Midbrain (tissue), 1 donor: ENCODE measurements at places on chromosomes 3 and 15.

DNA sequence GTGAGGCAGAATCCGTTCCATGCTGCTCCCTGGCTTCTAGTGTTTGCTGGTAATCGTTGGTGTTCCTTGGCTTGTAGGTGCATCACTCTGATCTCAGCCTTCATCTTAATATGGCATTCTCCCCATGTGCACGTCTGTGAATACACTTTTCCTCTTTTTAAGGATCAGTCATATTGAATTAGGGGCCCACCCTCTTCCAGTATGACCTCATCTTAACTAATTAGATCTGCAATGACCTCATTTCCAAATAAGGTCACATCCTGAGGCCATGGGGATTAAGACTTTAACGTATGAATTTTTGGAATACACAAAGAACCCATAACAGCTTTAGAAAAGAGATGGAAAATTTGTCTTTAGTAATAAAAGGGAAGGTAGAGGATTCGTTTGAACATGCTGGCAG is 34.1 kb upstream of the MASP1 start:
- DNase-seq = no peak

- DNase-seq = no peak
Measured at GRCh38 chr3:150372722-150373121, 35.4 kb upstream of the TSC22D2 start.

GRCh38 chr3:23741036-23741706 is 64.6 kb upstream of the UBE2E1 start:
- DNase-seq = no peak

- DNase-seq = no peak
Measured at GRCh38 chr15:73927003-73927475, 777 bp downstream of the LOXL1 start.

DNA sequence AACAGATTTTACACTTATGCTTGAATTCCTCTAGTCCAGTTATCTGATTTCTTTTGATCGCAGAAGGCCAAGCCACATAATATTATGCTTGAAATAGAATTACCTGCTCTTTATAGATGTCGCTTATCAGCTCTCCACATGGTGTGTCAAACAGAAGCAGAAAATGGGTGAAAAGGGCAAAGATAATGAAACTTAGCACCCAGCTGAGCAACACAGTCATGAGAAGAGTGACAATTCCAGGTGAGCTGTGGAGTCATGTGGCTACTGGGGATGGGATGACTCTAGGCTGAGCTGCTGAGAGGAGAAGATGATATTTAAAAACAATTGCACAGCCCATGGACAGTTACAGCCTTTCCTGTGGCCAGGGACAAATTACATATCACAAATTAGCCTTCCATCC is 398.7 kb upstream of the PDZRN3 start:
- no peak for DNase-seq

- DNase-seq = no peak
Measured at GRCh38 chr3:29324180-29324651, 43.3 kb downstream of the RBMS3 start.

- DNase-seq = no peak
Measured at GRCh38 chr15:60526127-60526616, 47.2 kb upstream of the ICE2 start.

DNA sequence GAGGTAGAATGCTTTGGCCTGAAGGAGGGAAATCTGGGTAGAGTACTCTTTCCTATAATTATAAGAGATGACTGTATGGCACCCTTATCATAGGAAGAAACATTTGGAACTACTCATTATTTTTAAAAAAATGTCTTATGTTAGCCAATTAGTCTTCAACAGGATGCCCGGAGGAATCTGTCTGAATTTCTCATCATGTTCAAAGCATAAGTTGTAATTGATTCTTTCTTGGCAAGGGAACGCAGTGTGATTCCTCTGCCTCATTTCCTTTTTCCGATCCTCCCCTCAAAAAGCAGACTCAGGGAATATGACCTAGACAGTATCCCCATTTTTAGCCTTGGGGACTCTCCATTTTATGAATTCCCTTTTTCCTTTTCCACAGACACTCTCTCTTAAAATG is 165.1 kb downstream of the IL5RA start:
- DNase-seq = no peak

- DNase-seq = no peak
Measured at GRCh38 chr3:125587039-125587648, 8.2 kb downstream of the OSBPL11 start.

DNA sequence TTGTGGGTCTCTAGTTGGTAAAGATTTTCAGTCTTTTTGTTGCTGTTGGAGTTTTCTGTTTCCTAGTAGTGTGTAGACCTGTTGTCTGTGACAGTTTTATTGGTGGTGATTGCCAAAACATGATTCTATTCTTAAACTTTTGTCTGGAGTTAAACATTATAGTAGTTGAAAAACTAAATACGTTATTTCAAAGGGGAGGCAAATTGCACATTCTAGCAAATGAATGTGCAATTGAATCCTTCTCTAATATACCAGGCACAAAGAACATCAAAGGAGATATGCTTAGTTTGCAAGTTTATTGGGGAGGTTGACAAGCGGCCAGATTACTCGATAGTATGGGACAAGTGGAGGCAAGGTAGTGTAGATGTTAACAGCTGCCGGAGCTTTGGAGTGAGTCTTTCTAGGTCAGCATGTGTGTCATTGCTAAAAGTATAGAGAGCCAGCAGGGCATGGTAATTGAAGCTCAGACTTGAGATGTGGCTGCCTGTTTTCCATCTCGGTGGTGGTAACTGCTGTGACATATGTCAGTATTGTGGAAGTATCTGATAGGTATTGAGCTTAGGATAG is 20.6 kb downstream of the CHD2 start:
- DNase-seq = no peak

GRCh38 chr3:61789861-61790260 is 228.5 kb downstream of the PTPRG start:
- no peak for DNase-seq

DNA sequence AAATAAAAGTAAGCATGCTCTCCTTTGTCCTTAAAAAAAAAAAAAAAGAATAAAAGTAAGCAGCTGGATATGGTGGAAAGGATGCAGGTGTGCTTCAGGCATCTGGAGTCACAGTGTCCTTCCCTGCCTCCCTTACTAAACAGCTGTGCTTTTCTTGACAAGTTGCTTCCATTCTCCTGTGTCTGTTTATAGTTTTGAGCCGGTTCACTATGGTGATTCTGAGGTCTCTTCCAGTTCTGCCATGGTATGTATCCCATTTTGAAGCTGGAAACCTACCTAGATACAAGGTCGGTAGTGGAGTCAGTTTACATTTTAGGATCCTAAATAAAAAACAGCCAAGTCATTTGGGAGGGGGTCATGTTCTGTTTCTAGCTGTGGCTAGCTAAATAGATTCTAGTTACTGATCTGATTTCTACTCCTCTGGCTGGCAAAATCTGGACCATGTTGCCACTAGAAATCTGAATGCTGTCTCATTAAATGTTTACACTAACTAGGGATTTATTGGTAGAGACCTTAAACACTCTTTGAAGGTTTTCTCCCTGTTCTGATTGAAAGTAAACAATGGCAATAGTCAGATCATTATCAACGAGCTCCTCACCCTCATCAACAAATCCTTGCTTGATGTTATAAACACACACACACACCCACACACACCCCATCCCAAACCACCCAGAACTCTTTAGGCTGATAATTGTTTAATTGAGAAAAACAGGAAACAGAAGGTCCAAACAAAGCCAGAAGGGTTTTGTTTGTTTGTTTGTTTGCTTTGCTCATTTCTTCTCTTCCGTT is 7.9 kb downstream of the TNFSF10 start:
- DNase-seq = no peak

GRCh38 chr15:74955796-74956647 is 550 bp downstream of the RPP25 start:
- DNase-seq = peak; percentile 68

DNA sequence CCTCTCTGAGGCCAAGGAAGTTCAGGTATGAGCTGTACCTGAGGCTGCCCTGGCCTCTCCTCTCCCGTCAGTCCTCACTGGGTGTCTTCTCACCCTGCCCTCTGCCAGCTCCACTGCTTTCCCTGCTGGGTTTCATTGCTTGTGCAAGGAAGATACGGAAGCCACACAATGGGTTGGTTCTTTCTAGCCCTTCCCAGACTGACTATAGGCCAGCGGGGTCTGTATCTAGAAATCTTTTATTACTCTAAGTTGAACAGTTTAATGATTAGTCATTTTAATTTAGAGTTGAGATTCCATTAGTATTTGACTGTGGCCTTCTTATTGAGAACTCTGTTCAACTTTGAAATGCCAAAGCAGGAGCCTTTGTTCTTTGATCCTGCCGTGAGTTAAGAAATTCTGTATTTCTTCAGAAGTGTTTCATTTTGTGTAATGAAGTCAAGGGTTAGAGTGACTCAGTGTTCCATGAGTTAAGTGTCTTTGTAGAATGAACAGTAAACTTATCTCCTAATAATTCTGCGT is 16.2 kb downstream of the C3orf62 start:
- DNase-seq = no peak

- DNase-seq = no peak
Measured at GRCh38 chr3:119228373-119229145, 12.1 kb downstream of the B4GALT4 start.

DNA sequence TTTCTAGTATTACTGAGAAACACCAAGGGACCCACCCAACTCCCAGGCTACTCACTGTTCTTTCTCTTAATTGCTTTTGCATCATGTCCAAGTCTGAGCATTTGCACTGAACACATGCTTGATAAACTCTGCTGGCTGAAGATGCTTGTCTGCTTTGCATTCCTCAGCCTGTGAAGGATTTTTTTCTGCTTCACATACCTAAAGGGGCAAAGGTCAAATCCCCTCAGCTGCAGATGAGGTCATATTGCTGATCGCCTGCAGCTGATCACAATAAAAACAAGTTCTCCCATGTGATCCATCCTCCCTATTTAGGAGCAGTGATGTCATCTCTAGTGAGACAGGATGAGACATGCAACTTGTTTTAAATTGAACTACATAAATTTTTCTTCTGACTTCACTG is 84.6 kb upstream of the DCBLD2 start:
- no peak for DNase-seq

DNA sequence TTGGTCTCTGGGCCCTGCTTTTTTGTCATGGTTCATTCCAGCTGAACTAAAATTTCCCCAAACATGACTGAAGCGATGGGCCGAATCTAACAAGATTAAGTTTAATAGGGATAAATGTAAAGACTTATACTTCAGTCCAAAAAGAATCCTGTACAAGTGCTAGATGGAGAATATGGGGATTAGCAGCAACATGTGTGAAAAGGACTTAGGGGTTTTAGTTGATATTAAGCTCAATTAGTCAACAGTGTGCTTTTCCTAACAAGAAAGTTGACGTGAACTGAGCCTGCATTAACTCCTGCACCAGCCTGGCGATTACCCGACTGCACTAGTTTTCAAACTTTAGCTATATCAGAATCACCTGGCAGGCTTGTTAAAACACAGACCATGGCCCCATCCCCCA is 61.0 kb upstream of the BBX start:
- no peak for DNase-seq

GRCh38 chr3:2920103-2920502 is 190.1 kb downstream of the IL5RA start:
- DNase-seq = no peak

DNA sequence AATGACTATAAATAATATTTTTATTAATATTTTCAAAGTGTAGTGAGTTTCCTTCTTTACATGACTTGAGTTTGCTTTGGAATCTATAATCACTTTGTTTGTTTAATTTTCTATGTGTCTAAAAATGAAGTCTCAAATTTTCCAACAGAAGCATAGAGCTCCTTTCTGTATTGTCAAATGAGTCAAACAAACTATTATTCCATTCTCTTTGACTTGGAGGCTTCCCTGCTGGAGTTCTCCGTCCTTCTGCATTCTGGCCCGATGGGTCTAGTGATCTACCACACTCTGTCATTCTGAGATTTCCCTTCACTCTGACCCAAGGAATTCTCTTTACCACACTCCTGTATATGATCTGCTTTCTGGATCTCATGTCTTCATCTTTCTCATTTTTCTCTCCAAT is 30.1 kb downstream of the POLR2M start:
- peak; percentile 15 for DNase-seq

DNA sequence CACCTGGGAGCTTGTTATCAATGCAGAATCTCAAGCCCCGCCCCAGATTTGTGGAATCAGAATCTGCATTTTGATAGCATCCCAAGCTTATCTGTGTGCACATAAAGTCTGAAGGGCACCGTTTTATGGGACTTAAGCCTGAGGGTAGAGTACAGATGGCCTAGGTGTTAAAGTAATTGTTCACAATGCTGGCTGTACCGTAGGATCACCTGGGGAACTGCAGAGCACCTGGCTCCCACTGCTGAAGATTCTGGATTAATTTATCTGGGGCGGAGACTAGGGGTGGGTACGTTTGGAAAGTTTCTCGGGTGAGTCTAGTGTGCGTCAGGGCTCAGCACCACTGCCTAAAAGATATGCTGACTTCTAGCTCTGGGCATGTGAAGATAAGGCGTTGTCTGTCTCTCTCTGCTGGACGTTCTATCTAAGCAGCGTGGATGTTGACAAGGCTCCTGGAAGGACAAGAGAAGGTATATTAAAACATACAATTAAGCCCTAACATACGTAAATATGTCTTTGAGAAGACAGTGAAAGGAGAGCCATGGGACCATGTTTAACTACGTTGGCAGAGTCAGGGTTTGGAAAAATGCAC is 63.2 kb upstream of the RASGRP1 start:
- no peak for DNase-seq

DNA sequence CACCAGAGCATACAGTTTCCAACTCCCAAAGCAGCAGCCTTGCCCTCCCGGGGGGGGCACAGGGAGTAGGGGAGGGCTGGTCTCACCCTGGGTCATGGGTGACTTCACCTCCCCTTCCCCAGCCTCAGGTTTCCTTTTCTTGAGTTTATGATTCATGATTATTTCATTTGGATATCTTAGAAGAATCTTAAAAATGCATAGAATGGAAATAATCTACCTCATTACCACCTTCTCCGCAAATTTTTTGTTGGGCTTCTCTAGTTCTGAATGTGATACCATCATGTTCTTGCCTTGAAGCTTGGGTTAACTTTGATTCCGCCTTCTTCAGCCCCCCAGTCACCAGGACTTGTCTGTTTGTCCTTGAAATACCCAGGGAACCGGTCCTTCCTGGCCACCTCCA is 148.8 kb upstream of the ROPN1 start:
- DNase-seq = no peak

GRCh38 chr15:73697033-73697467 is 12.9 kb downstream of the CD276 start:
- DNase-seq = peak; percentile 68

DNA sequence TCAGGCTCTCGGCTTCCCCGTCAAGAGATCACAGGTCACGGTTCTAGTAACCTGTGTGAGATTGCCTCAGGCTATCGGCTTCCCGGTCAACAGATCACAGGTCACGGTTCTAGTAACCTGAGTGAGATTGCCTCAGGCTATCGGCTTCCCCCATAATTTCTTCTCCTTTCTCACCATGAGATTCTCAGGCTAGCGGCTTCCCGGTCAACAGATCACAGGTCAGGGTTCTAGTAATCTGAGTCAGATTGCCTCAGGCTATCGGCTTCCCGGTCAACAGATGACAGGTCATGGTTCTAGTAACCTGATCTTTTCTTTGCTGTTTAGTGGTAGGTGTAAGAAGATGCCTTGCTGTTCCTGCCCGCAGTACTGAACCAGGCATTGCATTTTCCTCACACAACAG is 418.2 kb upstream of the ZNF717 start:
- no peak for DNase-seq
